ENCODE measurements at places on chromosomes 7 and 10.

- peak; percentile 77 for DNase-seq
Observed at GRCh38 chr10:58696736-58697135, 184.1 kb downstream of the BICC1 start.

GRCh38 chr7:46283852-46284251 is 362.8 kb upstream of the IGFBP3 start:
- no peak for DNase-seq

- no peak for DNase-seq
Observed at GRCh38 chr10:80075781-80076180, 2.7 kb upstream of the TMEM254 start.

DNA sequence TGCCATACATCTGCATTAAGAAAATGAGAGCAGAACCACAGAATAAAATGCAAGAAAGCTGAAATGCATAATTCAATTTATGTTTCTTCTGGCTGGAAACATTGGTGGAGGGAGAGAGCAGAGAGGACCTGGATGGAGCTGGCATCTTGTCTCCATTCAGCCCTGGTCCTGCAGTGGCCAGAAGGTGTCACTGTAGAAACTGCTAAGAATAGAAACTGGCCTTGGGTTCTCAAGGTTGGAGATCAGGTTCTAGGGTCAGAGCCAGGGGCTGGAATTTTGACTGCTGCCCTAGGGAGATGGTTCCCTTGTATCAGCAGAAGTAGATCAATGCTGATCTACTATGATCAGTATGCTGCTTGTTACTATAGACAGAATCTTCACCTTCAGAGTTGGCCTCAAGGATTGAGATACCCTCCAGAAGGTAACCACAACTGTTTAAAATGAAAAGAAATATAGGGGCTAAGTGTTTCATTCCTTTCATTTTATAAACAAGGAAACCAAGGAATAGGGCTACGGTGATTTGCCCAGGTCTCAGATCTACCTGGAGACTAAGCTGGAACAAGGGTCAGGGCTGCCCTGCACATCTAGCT is 13.1 kb downstream of the TAS2R41 start:
- no peak for DNase-seq

DNA sequence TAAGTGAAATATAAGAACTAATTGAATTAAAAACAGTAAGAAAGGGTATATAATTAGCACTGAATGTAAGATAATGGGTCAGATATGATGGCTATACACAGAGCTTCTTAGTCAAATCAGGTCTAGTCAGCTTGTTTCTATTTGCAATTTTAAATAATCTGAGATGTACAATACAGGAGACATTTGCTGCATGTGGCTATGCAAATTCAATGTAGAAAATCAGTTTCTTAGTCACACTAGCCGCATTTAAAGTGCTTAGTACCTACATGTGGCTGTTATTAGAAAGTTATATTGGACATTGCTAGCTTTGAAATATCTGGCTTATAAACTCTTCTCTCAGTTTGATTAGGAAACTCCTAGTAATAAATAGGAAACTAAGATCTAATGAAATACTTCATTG is 25.3 kb downstream of the CCDC7 start:
- DNase-seq: no peak

GRCh38 chr7:517774-518629 is 1.6 kb downstream of the PDGFA start:
- DNase-seq: no peak
